ENCODE measurements at places on chromosomes 3 and 15. TPM values are rescaled to one million over a fixed set of nuclear protein-coding genes. Genes with fewer than 3 reads are reported as not detected.

DNA sequence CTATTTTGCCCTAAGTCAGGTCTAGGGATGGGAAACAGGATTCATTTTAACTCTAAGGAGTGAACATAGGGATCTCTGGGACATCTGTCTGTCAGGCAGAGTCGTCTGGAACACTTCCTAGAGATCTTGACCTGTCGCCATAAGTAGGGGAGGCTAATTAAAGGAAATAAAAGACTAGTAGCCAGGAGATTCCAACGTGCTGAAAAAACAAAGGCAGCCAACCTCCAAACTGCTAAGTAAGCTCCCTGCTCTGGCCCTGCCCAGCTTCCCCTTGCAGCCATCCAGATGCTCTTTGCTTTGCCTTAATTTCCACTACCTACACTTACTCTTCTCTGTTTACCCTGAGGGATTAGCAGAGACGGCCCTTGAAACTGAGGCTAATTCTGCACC is 18.4 kb upstream of the TSEN2 start:
- DNase-seq = no peak

DNA sequence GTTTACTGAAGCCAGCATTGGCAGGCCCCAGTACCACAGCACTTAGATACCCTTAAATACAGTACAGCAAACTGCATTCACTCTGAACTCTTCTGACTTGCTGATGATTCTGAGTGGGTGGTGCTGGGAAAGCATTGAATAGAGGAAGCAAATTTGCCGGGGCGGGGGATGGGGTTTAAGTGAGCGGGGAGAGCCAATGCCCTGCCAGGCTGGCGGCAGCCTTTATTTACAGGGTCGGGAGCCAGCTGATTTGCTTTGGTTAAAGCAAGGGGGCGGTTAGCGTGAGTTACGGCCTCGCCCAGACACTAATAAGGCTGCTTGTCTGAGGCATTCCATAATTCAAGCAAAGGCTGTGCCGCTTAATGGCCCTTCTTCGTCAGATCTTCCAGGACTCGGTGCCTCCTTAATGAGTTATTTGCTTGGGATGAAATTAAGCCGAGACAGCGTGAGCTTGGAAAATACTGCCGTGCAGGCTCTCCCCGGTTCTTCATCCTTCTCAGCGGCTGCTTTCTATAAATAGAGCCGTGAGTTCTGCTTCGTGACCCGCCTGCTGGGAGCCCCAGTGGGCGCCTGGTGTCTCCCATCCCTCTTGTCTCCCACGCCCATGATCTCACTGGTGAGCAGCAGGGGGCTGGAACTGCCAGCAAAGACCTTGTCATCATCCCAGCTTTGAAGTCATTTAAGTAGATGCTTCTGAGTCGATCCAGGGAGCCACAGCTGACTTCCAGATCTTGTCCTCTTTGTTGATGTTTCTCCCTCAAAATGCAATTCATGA is 25.8 kb downstream of the SPSB4 start:
- DNase-seq = no peak

DNA sequence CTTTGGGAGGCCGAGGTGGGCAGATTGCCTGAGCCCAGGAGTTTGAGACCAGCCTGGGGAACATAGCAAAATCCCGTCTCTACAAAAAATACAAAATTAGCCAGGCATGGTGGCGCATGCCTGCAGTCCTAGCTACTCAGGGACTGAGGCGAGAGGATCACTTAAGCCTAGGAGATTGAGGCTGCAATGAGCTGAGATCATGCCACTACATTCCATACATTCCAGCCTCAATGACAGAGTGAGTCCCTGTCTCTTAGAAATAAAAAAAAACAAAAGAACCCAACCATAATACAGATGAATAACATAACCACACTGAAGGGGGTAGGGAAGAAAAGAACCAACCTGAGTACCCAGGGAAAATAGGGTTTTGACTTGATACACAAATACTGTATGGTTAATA is 19.7 kb upstream of the CGNL1 start:
- DNase-seq = no peak

- DNase-seq = no peak
Observed at GRCh38 chr3:178295292-178295912, 240.8 kb upstream of the KCNMB2 start.

DNA sequence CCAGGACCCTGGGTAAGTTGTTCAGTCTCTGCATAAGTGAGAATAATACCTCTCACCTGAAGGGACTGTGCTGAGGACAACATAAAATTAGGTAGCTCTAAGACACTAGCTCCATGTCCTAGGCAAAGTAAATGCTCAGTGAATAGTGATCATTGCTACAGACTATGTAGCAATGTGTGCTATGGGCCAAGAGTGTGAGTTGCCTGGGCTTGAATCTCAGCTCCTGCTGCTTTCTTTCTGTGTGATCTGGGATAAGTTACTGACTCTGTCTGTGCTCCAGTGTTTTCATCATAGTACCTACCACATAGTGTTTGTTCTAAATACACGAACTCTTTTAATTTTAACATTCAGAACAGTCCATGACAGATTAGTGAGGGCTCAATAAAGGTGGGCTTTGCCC is 81.1 kb upstream of the MFGE8 start:
- DNase-seq = no peak

- no peak for DNase-seq
Observed at GRCh38 chr3:123297627-123297899, 95.8 kb downstream of the SEC22A start.

The SNTN gene
- total RNA-seq = not detected

The MESD gene
- 28.2 TPM for total RNA-seq

The UBE2E2 gene
- total RNA-seq = 38.2 TPM

The PTPRG gene
- 0.74 TPM for total RNA-seq

Measured in Panc1 (cell line).